ENCODE measurements at places on chromosomes 2 and 18.

- H3K4me3 ChIP-seq = no peak overlapping the region
- H3K27ac ChIP-seq = no peak overlapping the region
- H3K27me3 ChIP-seq = no peaks in the 10 kb centered on the region
- DNase-seq = no peak
- H3K4me1 ChIP-seq = peaks cover 47% of the 10 kb centered on the region
Observed at GRCh38 chr2:200814276-200814815, 2.6 kb downstream of the BZW1 start.

GRCh38 chr2:164205347-164205746 is 415.9 kb downstream of the GRB14 start:
- no peak overlapping the region for H3K4me3 ChIP-seq
- no peak overlapping the region for H3K27ac ChIP-seq
- DNase-seq = no peak
- H3K4me1 ChIP-seq = no peaks in the 10 kb centered on the region
- no peaks in the 10 kb centered on the region for H3K36me3 ChIP-seq

GRCh38 chr18:23377669-23378301 is 75.3 kb upstream of the RIOK3 start:
- peak overlapping the region; percentile 77 for H3K27ac ChIP-seq
- no peak overlapping the region for H3K4me3 ChIP-seq
- H3K27me3 ChIP-seq = no peaks in the 10 kb centered on the region
- no peaks in the 10 kb centered on the region for H3K36me3 ChIP-seq
- no peaks in the 10 kb centered on the region for H3K4me1 ChIP-seq
- DNase-seq = peak; percentile 41

GRCh38 chr2:67514515-67514914 is 117.4 kb downstream of the ETAA1 start:
- H3K4me3 ChIP-seq = no peak overlapping the region
- no peaks in the 10 kb centered on the region for H3K27me3 ChIP-seq
- H3K4me1 ChIP-seq = no peaks in the 10 kb centered on the region
- DNase-seq = no peak
- H3K27ac ChIP-seq = no peak overlapping the region
- H3K36me3 ChIP-seq = no peaks in the 10 kb centered on the region

DNA sequence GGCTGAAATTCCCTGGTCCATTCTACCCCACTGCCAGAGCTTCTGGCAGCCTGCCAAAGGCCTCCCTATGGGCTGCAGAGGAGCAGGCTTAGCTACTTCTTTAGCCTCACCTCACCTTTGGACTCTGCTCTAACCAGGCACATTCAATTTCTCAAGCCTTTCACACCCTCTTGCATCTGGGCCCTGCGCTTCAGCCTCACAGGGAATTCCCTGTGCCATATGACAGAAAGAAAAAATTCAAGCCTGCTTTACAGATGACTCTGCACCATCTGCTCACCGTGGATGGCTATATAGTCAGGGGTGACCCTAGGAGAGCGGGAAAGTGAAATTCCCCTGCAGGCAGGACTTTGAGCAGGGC is 62.5 kb downstream of the REEP1 start:
- no peaks in the 10 kb centered on the region for H3K36me3 ChIP-seq
- no peaks in the 10 kb centered on the region for H3K27me3 ChIP-seq
- DNase-seq = peak; percentile 27
- peaks cover 8% of the 10 kb centered on the region for H3K4me1 ChIP-seq

- peak within 1 kb of the TSS; percentile 58 for H3K4me3 ChIP-seq
- H3K27ac ChIP-seq = peak within 1 kb of the TSS; percentile 95
- H3K4me1 ChIP-seq = peaks cover 16% of the 10 kb centered on the region
- no peaks in the 10 kb centered on the region for H3K36me3 ChIP-seq
- DNase-seq = peak; percentile 71
- no peaks in the 10 kb centered on the region for H3K27me3 ChIP-seq
Observed at GRCh38 chr18:70288851-70289328, at the start of gene SOCS6. SOCS6 (plus strand) TSS chr18:70289045; CDS start chr18:70324669, 35,624 bp downstream.
